DMS 273 treated with DMSO at 0.1 percent for 48 hours (cell line): ENCODE measurements at places on chromosomes 1 and 21.

GRCh38 chr1:41642922-41643821 lies 158.7 kb upstream of the EDN2 start:
- no peak for DNase-seq

DNA sequence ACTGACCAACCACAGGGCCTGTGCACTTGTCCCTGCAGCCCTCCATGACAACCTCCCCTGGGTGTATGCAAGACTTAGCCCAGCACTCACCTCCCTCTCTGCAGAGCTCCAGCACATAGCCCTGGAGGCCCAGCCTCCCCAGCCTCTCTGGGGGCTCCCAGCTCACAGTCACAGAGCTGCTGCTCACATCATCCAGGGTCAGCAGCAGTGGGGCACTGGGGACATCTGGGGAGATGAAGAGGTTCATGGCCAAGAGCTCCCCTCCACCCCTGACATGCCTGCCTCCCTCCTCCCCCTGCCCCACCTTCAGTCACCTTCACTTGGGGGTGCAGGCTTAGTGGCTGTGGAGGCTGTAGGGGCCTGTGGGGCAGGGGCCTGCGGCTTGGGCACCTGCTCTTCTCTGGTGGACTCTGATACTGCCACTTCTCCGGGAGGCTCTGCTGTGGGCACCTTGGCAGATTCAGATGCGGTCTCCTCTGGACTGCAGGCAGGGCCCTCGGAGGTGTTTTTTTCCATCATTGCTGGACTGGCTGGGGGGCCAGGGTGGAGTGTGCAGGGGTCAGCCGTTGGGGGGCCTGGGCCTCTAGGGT lies at the start of gene MYBPH:
MYBPH (minus strand) TSS at position 590 of the 590 bp plus-strand sequence; CDS start at position 519, 71 bp downstream.
- DNase-seq = no peak

- DNase-seq = no peak
Observed at GRCh38 chr1:78224861-78225552, 179.2 kb downstream of the GIPC2 start.

GRCh38 chr1:19709260-19709793 lies 44.7 kb downstream of the HTR6 start:
- DNase-seq = no peak

- DNase-seq = no peak
Observed at GRCh38 chr1:228004331-228004855, 2.4 kb upstream of the WNT3A start.

DNA sequence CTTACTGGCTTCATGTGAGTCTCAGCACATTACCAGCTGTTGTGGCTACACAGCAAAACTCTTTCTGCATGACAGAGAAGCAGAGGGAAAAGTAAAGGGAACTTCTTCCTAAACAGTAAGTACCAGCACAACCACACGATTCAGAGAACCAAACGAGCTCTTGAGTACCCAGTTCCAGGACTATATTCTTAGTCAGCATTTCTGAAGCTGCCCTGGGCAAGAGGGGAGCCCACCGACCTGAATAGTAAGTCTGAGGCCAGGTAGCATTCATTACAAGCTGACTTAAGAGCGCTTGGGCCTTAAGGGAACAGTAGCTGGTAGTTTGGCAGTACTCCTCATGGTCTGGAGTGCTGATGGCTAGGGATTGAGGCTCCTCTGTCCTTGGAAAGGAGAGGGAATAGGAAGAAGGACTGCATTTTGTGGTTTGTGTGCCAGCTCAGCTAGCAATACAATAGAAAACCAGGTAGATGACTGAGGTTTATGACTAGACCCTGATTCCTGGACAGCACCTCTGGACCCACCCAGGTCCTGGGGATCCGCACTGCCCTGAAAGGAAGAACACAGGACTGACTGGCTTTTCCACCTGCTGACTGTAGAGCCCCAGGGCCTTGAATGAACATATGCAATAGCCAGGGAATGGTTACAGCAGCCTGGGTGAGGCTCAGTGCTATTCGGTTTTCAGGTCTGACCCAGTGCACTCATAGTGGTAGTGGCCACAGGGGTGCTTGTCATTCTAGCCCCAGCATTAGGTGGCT lies 396.8 kb upstream of the PRMT6 start:
- DNase-seq = no peak

- no peak for DNase-seq
Observed at GRCh38 chr1:26959722-26960624, at the start of gene KDF1. Gene KDF1 (minus strand): TSS chr1:26960468. CDS start chr1:26952380, 8,088 bp downstream.

DNA sequence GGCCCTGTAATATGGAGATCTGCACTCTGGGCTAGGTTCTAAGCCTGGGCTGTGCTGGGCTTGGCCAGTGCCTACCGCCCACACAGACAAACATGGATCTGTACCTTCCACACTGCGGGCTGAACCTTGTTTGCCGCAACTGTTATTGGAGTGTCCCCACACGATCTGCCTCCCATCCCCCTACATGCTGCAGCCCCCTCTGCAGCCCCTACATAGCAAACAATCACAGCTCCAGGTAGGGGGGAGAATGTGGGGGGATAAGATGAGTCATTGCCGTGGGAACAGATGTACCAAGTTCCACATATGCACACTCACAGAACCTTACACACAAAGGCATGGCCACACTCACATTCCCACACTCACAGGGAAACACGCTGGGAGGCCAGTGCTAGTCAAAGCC lies 2.1 kb upstream of the HCRTR1 start:
- no peak for DNase-seq

DNA sequence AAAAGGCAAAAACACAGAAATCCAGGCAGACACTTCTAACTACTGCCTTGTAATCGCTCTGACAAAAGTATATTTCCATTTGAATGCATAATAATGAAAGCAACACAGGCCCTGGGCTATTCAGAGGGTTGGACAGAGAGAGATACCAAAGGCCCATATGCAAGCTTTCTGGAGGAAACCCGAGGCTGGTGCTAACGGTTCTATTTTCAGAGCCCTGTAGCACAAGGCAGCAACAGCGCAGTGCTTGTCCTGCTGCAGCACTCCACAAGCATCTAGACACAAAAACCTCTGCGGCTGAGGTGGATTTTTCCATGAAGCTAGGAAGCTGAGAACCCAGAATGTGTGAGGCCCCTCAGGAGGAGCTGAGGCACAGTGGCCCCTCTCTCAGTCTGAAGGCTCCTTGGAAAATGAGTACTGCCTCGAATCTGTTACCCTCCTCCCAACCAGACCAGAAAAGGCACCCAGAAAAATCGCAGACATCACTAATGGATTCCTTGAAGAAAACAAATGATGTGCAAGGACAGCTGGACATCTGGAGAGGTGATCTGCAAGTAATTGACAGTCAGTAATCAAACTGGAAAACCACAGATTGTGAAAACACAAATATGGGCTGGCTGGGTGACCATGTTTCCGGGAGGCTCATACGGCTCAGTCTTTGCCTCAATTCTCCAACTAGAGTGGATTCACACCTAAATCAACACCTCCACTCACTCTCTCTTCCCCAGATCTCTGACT lies 54.0 kb downstream of the COLGALT2 start:
- DNase-seq = no peak
